Activated naive CD4-positive, alpha-beta T cell treated with anti-CD3 and anti-CD28 coated beads, Interleukin-2, amount 50 U/mL, for 16 hours (primary cell): ENCODE measurements at places on chromosomes 3 and 15.

- peak; percentile 44 for DNase-seq
These were observed 5.6 kb upstream of the MECOM start for GRCh38 chr3:169668957-169669741.

DNA sequence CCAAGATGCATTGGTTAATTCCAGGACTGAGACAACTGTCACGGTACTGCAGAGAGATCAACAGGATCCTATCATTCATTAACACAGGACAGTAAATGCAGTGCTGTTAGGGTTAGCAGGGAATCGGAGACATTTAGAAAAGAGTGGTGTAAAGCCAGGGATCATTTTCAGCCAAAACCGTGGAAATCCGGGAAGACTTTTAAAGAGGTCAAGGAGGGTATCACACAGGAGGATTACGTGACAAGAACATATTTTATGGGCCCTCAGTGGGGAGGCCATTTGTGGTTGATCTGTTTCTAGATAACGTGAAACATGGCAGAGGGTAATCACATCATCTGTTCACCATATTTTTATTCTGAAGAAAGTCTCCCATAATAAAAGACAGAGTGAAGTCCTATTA lies 216.1 kb downstream of the PTPRG start:
- DNase-seq = no peak

GRCh38 chr15:45199136-45199810 lies 11.5 kb upstream of the SHF start:
- DNase-seq = peak; percentile 41

- DNase-seq = no peak
These were observed 44.5 kb downstream of the ADCY5 start for GRCh38 chr3:123404391-123404790.

DNA sequence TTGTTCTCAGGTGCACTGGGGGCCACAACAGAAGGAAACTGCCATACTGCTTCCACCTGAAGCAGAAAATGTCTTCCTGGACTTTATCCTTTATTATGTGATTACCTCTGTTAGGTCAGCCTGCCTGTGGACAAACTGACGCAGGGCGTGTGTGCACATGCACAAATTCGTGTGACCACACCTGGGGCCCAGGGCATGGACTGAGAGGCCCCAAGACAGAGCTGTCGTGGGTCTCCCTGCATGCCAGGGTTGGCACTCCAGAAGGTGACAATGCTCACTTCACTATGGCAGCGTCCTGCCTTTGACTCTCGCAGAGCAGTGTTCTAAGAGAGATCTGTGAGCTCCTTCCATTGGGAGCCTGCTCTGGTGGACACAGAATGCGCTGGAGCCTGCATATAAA lies 34.5 kb downstream of the CCDC12 start:
- no peak for DNase-seq

DNA sequence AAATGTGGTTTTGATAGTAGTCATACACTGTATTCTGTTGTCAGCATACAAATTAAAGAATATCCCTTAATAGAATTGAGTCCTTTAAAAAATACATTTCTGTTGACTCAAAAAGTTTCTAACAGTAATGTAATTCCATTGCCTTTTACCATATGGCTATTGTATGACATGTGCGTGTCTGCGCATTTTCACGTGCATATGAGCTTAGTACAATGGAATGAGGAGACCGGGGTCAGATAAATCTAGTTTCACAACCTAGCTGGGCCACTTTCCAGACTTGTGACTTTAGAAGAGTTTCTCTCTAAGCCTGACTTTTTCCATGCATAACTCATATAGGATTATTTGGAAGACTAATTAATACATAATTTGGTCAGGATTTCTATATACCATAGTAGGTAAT lies 38.7 kb downstream of the ZBTB38 start:
- no peak for DNase-seq

DNA sequence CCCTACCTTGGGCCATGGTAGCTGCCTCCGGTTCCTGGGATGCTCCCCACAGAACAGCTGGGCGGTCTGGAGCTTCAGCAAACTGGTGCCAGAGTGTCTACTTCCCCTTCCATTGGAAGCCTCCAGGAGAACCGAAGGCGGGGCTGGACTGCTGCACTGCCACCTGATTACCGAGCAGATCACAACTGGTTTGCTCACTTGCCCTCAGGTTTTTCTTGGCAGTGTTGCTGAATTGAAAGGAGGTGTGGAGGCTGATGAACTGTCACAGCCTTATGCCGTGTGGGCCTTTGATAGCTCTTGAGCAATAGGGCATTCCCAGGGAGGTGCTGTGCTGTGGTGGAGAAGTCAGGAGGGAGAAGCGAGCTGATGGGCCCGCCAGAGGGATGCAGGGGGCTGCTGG lies at the start of gene TGM5:
Gene TGM5 (minus strand): TSS at position 95 of the 400 bp plus-strand sequence. CDS start 79 bp downstream, at position 16.
- no peak for DNase-seq

DNA sequence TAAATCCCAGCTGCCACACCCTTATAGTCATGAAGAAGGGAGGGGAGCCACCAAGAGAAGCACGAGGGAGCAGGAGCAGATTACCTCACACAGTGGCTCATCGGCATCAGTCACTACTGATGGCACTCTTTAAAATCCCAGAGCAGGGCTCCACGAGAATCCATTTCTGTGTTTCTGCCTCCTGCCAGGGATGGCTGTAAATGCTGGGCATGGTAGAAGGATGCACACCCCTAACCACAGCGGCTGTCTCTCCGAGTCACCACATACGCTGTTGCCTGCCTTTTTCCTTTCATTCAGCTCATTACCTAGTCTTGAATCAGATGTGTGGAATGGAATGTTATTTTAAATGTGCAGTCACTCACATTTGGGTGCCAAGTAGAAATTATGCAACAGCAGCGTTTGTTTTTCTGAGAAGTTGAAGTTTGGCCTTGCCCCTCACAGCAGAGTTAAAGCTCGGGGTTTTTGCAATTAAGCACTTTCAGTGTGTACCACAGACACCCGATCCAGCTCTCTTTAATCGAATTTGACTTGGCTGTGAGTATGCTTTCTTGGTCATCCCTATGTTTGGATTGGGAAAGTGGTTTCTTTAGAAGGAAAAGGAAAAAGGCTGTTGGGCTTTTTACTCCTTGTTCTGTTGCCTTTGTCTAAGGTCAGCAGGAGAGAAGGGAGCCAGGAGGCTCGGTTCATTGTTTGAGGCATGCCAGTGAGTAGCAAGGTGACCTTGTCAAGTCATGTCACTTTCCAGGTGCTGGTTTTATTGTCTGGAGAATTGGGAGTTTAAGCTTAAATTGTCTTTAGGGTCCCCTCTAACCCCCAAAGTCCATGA lies 284.2 kb upstream of the TPM1 start:
- DNase-seq = no peak

- DNase-seq = no peak
These were observed 125.8 kb downstream of the PGPEP1L start for GRCh38 chr15:98881526-98882520.

DNA sequence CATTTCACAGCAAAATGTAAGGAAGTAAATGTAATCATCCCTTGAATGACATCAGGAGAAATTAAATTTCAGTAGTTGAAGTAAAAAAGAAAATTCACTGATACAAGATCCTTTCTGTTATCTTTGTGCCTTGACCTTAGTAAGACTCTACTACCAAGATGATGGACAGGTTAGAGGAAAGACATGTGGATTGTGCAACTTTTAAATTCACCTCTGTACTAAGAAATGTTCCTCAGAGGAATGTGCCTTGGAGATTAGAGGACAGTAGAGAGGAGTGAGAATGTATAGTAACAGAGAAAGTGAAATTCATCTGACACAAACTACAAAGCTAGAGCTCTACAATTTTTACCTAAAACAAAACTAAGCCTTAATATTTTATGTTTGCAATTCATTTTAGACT lies 375.3 kb downstream of the PLOD2 start:
- DNase-seq = no peak

DNA sequence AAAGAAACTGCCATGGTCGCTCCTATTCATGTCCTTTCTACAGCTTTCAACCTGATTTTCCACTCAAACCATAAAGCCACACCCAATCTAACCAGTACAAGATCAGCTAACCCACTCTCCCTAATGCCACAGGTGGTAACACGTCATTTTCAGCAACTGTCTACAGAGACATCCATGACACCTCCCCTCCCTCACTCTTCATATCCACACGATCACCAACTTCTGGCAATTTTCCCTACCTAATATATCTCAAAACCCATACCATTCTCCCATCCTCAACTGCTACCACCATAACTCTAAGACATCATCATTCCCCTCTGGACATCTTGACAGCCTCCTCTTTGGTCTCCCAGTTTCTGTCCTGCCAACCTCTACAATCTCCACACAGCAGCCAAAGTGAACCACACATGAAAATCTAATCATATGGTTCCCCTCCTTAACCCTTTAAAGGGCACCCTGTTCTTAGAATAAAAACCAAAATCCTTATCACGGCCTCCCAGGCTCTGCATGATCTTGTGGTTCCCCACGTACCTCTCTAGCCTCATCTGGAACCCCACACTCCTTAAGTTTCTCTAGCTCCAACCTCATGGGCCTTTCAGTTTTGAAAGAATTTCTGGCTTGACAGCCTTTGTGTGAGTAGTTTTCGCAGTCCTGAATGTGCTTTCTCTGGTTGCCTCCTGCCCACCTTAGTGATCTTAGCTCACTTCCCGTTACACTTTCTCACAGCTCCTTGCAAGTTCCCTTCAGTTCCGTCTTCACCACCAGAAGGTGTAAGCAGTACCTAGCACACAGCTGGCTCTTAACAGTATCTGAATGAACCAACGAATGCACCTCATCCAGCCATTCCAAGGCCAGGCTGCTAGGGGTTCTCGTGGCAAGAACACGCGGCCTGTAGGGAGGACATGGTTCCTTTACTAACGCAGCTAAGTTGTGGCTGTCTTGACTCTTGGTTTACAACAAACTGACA lies 33.4 kb downstream of the SPINK8 start:
- DNase-seq = peak; percentile 16

GRCh38 chr3:78908236-78908635 lies 859.6 kb downstream of the ROBO1 start:
- no peak for DNase-seq

GRCh38 chr3:71973274-71974030 lies 188.5 kb upstream of the PROK2 start:
- DNase-seq = no peak

DNA sequence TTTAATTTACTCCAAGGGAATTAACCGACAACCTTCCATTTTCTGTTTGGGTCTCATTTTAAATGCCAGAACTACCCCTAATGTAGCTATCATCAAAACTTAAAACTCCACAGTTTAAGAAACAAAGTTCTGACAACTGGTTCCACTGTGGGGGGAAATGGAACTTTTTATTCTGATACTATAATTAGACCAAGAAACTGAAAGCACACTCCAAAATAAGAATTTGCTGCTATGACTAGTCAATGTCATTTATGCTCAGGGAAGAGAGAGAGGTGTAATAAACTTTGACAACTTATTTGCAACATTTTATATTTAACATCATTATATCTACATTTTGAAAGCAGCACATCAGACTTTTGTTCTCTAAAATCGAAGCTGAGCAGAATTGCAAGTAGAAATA lies 169.2 kb downstream of the ANXA2 start:
- DNase-seq = no peak

- DNase-seq = no peak
These were observed 342.8 kb downstream of the TBC1D5 start for GRCh38 chr3:17399586-17399985.

- DNase-seq = no peak
These were observed 364.4 kb downstream of the MECOM start for GRCh38 chr3:169299129-169299528.

GRCh38 chr3:51436998-51437639 lies 46.0 kb downstream of the RBM15B start:
- DNase-seq = no peak

GRCh38 chr15:37097144-37097919 lies 3.0 kb downstream of the MEIS2 start:
- DNase-seq = no peak

GRCh38 chr15:50979041-50979440 lies 70.6 kb downstream of the AP4E1 start:
- DNase-seq = no peak

- no peak for DNase-seq
These were observed 547.6 kb downstream of the NR2F2 start for GRCh38 chr15:96878129-96878528.

GRCh38 chr3:75220932-75221331 lies 443.2 kb upstream of the FRG2C start:
- no peak for DNase-seq

DNA sequence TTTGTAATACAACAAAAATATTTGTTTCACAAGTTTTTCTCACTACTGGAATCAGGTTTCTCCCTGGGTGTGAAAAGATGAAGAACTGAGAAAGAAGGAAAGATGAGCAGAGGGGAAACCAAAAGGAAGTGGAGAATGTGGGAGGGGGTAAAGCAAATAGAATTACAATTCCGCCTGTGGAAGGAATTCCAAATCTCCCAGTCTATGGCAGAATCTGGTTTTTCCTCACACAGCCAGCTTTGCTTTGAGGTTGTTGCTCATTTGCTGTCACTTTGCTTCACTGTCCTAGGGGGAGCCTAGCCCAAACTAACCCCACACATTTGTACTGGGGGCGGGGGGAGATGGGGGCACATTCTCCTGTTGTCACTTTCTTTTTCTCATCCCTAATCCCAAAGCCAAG lies 43.9 kb downstream of the RPL22L1 start:
- DNase-seq = no peak

GRCh38 chr3:5479229-5479799 lies 291.8 kb downstream of the EDEM1 start:
- no peak for DNase-seq

- no peak for DNase-seq
These were observed at the start of gene LSAMP for GRCh38 chr3:116445311-116445841. TSS of gene LSAMP (minus strand) at chr3:116445487.

DNA sequence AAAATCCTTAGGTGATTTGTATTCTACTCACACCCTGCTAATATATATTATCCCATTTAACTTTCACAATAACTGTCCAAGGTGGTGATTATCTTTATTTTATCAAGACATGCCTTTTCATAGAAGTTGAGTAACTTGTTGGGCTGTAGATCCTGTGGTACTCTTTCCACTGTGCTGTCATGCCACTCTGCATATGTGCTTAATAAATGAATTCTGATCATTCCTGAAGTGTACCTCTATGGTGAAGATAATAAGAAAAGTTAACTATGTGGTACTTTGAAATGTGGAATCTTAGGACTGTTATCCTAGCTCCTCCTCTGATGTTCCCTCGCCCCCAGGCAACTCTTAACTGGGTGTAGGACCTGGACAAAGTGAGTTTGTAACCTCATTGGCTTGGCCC lies 5.2 kb downstream of the SNRK start:
- DNase-seq = no peak

GRCh38 chr15:72242775-72243370 lies 11.9 kb upstream of the PKM start:
- no peak for DNase-seq

DNA sequence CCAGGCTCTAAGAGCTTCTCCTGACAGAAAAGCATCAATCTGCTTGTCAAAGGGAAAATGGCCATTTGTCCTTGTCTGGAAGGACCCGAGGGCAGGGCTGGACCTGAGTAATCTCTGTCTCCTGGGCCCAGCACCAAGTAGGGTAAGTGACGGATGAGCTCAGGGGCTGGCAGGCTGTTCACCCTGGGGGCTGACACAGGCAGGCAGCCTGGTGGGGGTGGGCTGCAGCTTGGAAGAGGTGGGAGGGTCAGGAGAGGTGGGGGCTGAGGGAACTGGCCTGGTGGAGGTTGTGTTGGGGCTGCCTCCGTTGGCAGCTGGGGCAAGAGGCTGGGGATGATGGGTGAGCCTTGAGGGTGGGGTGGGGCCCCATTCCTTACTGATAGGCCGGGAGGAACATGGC lies 42.3 kb upstream of the ADPGK start:
- no peak for DNase-seq

- no peak for DNase-seq
These were observed 157.9 kb upstream of the SLC2A2 start for GRCh38 chr3:171184372-171184771.
